ENCODE measurements at places on chromosomes 16 and 17.

- no peak for DNase-seq
Measured at GRCh38 chr17:3732210-3732621, 8.5 kb downstream of the HASPIN start.

DNA sequence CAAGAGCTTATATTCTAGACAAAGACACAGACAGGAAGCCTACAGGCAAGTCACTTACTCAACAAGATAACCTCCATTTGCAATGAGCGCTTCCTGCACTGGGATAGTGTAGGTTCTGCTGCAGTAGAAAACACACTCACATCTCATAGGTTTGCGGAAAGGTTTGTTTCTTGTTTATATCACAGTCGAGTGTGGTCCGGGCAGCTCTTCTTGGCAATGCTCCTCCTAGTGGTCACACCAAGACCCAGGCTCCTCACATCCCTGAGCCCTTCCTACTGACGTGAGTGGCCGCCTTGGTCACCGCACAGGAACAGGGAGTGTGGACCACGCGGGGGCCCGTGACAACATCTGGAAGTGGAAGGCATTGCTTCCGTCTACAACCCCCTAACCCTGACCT is 48.0 kb upstream of the RBFOX3 start:
- no peak for DNase-seq

- DNase-seq: no peak
Measured at GRCh38 chr16:24801761-24802302, 43.9 kb upstream of the SLC5A11 start.

DNA sequence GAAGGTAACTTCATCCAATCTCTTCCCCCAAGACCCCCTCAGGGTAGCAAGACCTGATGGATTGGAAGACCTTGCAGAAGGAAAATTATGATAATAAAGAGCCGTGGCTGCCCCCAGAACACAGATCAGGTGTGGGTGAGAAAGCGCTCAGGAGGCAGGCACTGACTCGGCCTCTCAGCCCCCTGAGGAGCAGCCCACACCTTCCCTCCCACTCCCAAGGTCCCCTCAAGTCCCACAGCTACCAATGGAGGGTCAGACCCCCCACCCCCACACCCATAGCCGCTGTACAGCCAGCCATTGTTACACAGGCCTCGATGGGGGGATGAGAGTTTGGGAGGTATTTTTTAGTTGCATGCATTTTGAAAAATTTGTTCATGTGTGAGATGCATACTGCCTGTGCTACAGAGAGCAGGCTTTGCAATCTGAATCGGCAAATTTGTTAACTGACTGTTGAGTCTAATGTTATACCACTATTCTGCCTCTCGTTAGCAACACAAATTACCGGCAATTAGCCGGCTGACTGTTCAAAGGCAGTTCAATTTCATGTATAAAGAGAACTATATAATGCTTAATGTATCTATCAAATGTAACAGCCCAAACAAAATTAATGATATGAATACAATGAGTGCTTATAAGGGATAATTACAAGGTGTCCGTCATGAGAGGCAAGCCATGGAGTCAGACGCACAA is 211.7 kb downstream of the C16orf78 start:
- no peak for DNase-seq

GRCh38 chr16:75627851-75628250 is 4.8 kb upstream of the ADAT1 start:
- DNase-seq: no peak

GRCh38 chr17:67657596-67657995 is 60.1 kb upstream of the NOL11 start:
- no peak for DNase-seq
